Activated CD4-positive, alpha-beta memory T cell treated with anti-CD3 and anti-CD28 coated beads for 36 hours (primary cell): ENCODE measurements at places on chromosomes 16 and 17.

GRCh38 chr17:7437950-7438614 lies 1.2 kb upstream of the FGF11 start:
- peak; percentile 70 for DNase-seq

GRCh38 chr17:35679007-35679682 lies 52.3 kb upstream of the RASL10B start:
- DNase-seq, result no peak

DNA sequence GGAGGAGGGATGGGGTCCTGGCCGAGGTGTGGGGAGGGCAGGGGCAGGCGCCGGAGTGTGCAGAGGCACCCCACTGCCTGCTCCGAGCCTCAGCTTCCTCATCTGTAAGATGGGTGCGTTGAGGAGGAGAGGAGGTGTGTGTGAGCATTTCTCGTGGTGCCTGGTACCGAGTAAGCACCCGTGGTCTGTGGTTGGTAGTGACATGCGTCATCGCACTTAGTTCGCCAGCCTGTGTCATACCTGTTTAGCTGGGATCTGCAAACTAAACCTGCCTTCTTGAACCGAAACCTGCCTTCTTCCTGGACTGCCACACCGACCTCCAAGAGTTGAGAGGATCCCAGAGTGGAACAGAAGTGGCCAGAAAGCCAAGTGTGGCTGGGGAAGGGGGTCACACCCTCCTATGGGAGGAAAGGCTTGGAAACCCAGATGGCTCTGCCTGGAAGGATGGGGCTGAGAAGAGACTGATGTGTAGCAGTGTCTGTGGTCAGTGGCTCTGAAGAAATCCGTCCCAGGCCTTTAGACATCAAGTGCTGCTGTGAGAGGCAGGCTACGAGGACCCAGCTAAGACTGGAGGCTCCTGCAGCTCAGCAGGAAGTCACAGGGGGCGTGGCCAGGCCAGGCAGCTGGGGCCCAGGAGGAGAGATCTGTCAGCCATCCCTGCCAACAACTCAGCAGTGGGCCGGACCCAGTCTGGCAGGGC lies 162.6 kb upstream of the PLCG2 start:
- DNase-seq, result peak; percentile 91

- DNase-seq, result no peak
Observed at GRCh38 chr17:40541873-40542557, 23.3 kb downstream of the CCR7 start.

GRCh38 chr16:73015612-73016487 lies 32.1 kb downstream of the ZFHX3 start:
- DNase-seq, result no peak

GRCh38 chr16:57091200-57091974 lies 996 bp upstream of the CPNE2 start:
- no peak for DNase-seq

DNA sequence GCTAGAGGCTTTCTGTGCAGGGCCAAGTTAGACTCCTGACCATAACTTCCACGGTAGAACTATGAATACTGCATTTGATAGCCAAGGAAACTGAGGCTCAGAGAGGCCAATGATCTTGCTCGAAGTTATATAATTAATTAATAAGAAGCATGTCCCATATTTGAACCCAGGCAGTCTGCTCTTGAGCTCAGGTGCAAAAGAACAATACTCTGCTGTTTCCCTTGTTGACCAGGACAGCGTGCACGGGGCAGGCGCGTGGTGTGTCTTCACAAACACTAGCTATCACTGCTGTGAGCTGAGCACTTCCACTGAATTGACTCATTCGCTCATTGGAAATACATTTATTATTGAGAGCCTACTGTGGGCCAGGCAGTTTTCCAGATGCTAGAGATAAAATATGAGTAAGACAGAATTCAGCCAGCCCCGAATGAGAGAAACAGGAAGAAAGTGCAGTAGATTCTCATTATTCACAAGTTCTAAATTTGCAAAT lies 1.6 kb downstream of the CHD9 start:
- DNase-seq, result no peak

- no peak for DNase-seq
Observed at GRCh38 chr17:63985387-63986140, 12.6 kb upstream of the PRR29 start.

GRCh38 chr17:45342871-45343526 lies 26.2 kb upstream of the MAP3K14 start:
- DNase-seq, result no peak
